ENCODE measurements at places on chromosomes 1 and 21.

- DNase-seq: peak; percentile 71
Measured at GRCh38 chr1:85290826-85291225, 14.4 kb upstream of the BCL10 start.

- DNase-seq: no peak
Measured at GRCh38 chr1:180270530-180271271, 40.6 kb downstream of the LHX4 start.

DNA sequence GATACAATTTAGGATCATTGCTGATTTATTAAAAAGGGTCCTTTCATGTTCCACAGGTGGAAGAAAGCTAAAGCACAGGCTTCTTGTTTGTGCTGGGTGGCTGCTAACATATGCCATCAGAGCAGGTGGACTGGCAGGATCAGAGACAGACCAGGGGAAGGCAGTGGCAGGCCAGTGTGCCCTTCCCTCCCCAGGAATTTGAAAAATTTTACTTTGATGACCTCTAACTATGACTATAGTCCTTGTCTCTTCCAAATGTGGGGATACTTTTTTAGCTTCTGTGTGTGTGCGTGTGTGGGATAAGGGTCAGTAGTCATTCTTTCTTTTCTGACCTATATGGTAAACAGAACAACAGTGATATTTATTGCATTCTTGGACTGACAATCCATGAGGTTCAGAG is 49.9 kb downstream of the LHX9 start:
- DNase-seq: no peak

- no peak for DNase-seq
Measured at GRCh38 chr1:236175642-236176336, 33.5 kb downstream of the GPR137B start.

- peak; percentile 29 for DNase-seq
Measured at GRCh38 chr21:15224346-15225086, 159.7 kb upstream of the NRIP1 start.

- DNase-seq: no peak
Measured at GRCh38 chr1:181296180-181296579, 187.1 kb upstream of the CACNA1E start.

- DNase-seq: peak; percentile 34
Measured at GRCh38 chr21:45226540-45227326, 61.0 kb downstream of the POFUT2 start.

DNA sequence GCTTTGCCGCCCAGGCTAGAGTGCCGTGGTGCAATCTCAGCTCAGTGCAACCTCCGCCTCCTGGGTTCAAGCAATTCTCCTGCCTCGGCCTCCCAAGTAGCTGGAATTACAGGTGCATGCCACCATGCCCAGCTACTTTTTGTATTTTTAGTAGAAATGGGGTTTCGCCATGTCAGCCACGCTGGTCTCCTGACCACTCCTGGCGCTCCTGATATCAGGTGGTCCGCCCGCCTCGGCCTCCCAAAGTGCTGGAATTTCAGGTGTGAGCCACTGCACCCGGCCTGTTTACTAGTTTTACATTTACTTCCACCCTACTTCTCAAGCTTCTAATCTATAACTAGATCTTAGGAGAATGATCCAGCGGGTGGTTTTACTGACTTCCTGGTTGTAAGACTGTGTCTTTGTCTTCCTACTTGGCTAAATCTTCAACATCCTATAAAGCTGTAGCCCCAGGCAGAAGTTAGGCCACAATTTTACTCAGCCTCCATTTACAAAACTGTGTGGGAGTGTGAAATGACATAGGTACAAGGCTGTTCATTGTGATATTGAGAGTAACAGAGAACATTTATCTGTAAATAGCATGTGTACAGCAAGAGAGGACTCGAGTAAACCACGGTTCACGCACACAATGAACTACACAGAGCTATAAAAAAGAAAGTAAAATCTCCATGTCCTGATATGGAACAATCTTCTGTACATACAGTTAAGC is 9.6 kb upstream of the POU2F1 start:
- no peak for DNase-seq

DNA sequence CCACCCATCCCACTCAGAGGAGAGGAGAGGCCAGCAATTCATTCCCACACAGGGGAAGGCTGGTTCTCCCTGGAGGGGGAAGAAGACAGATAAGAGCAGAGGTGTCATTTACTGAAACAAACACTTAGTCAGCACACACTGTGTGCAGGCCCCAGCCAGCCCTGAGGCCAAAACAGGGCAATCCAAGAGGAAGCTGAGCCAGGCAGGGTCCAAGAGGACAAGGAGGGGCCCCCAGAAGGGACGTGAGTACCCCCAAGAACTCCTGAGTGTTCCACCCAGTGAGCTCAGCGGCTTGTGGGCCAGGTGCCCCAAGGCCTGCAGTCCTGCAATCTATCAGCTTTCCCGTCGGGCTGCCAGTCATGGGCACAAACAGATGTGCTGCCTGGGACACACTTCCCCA is 15.8 kb downstream of the ADGRB2 start:
- DNase-seq: no peak

- DNase-seq: peak; percentile 44
Measured at GRCh38 chr1:220124542-220124941, 30.6 kb downstream of the IARS2 start.

GRCh38 chr1:186735463-186735862 is 55.2 kb upstream of the PTGS2 start:
- peak; percentile 24 for DNase-seq

GRCh38 chr1:25662061-25662460 is 45.5 kb downstream of the MAN1C1 start:
- DNase-seq: no peak

GRCh38 chr1:25973610-25974321 is 24.1 kb downstream of the PAFAH2 start:
- DNase-seq: no peak

GRCh38 chr1:187045371-187045770 is 216.6 kb downstream of the PLA2G4A start:
- no peak for DNase-seq

- DNase-seq: no peak
Measured at GRCh38 chr1:8216005-8216404, 101.9 kb upstream of the SLC45A1 start.

DNA sequence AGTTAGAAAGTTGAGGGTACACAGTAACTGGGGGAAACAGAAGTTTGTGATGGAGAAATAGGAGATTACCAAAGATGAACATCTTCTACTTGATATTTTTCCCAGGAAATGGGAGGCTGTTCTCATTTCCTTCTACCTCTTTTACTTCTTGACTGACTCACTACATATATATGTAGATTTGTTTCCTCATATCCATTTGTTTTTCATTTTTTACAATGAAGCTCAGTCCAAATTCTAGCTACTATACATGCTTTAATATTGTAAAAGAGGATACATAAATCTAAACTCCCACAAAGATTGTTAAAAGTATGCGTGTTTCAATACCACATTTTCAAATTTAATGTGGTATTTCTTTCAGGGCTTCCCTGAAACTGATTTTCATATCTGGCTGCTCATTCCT is 366.6 kb upstream of the NCAM2 start:
- DNase-seq: peak; percentile 16

DNA sequence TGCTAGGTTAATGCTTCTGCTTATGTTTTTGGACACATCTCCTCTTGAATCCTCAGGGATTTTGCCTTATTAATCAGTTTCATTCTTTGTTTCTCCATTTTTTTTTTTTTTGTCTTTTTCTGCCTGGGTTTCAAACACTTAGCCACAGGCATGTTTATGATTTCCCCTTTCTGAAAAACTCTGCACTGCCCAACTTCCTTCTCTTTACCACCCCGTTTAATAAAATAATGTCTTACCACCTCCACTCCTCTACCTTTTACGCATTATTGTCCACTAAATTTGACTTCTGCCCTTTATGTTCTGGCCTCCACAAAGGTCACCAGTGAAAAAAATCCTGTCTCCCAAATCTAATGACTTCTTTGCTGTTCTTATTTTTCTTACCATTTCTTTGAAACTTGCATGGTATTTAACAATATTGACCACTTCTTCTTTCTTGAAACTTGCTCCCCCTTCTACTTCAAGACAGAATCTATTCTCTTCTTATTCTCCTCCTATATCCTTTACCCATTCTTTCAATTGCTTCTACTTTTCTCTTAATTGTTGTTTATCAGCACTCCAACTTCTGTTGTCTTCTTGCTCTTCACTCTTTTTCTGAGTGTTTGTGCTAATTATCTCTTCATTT is 150.3 kb downstream of the TNFSF18 start:
- peak; percentile 22 for DNase-seq

GRCh38 chr1:91682882-91683597 is 182.4 kb downstream of the CDC7 start:
- DNase-seq: no peak

DNA sequence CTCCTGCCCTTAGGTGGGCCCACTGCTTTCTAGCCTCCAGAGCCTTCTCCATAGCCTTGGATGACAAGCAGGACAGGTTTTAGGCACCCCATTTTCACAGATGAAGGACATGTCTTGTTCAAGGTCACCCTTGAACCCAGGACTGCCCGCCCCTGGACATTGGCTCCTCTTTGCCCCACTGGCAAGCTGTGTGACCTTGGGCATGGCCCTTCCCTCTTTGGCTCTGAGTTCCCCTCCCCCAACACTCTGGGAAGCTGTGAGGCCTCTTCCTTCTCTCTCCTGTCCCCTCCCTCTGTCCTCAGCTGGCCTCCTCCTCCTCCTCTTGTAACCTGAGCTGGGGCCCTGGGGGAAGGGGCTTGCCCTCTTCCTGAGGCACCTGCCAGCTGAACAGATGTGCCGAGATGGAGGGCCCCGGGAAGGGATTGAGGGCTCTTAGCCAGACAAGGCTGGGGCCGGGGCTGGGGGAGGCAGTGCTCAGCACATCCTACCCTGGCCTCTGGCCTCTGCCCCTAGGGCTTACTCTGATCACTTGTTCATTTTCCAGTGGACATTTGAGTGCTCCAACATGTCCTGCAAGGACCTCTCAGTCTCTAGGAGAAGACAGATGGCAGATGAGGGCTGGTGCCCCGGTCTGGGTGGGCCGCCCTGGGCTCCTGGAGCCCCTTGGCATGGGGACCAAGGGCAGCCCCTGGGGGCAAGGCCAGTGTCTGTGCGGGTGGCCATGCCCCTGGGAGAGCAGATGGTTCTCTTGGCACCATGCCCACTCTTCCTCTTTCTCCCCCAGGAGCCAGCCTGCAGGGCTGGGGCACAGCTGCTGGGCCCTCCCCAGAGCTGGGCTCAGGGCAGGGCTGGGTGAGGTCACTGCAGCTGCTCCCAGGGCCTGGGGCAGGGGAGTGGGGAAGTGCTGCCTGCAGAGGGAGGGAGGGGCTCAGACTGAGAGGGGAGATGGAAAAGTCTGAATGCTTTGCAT is 10.7 kb downstream of the FOXO6 start:
- DNase-seq: no peak

DNA sequence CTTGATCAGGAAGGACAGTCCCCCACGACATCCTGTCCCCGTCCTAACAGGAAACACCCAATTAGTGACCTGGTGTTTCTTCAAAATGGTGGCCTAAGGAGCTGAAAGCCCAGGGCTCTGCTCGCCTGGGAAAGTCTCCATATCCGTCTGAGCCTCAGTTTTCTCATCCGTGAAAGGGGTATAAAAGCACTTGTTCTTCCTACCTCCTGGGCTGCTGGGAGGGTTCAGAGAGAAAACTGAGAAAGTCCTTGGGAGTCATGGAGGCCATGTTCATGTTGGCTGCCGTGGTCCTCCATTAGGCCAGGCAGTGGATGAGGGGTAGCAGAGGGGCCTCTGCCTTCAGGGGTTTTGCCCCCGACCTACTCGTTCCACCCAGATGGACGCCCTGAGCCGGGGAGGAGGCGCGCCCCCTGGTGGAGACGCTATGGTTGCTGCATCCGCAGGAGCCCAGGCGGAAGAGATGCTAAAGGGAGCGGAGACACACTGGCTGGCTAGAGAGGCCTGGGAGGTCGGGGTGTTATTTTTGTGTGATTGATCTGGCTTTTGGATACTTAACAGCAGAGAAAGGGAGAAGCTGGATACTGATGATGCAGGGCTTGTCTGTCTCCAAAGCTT is 113.5 kb downstream of the PRDM2 start:
- peak; percentile 34 for DNase-seq

DNA sequence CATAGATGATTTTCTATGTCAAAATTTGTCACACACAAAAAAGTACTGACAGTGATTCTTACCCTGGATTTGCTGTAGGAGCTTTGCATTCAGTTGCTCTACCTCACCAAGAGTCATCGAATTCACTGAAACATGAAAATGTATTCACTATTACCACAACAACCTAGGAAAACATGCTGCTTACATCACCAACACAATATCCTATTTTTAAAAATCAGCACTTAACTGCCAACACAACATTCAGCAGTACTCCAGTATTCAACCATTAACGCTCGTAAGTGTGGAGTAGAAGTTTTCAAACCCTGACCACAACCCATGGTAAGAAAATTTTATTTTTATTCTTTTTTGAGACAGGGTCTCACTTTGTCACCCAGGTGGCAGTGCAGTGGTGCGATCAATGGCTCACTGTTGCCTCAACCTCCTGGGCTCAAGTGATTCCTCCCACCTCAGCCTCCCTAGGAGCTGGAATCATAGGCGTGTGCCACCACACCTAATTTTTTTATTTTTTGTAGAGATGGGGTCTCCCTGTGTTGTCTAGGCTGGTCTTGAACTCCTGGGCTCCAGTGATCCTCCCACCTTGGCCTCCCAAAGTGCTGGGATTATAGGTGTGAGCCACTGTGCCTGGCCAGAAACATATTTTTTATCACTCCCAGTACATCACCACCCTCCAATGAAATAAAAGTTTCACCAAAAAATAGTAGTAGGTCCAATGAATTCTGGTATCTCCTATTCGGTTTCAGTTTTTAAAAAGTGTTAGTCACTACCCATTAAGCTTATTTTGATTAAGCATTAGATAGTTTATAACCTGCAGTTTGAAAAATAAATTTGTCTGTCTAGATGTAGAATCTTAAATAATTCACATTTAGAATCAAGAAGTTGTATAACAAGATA is 23.8 kb downstream of the C21orf91 start:
- no peak for DNase-seq

GRCh38 chr1:71899881-71900280 is 382.5 kb downstream of the NEGR1 start:
- no peak for DNase-seq

DNA sequence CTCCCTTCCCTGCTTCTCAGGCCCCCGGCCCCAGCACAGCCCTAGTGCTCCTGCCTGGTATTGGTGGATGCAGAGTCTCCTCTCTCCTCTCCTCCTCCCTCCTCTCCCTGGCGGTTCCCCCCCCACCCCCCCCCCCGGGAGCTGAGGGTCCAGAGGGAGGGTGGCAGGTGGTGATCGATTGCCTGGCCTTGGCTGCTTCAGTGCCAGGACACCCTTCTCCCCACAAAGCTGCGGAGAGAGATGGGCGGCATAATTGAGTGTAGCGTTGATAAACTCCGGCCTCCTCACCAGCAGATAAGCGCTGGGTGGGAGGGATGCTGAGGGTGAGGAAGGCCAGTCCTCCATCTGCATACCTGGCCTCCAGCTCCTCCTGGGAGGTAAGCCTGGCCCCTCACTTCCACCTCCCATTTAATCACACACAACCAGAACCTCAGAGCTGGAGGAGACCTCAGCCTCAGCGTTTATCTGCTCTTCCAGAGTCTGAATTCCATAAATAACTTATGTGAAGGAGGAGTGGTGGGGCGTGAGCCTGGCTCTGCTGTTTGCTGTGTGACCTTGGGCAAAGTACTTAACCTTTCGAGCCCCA is 60.8 kb downstream of the LRRN2 start:
- DNase-seq: no peak

All from fibroblast of skin of back (primary cell).